ENCODE measurements at places on chromosomes 3 and 15.

GRCh38 chr3:188232656-188233055, 78.7 kb downstream of the LPP start:
- DNase-seq, result no peak

DNA sequence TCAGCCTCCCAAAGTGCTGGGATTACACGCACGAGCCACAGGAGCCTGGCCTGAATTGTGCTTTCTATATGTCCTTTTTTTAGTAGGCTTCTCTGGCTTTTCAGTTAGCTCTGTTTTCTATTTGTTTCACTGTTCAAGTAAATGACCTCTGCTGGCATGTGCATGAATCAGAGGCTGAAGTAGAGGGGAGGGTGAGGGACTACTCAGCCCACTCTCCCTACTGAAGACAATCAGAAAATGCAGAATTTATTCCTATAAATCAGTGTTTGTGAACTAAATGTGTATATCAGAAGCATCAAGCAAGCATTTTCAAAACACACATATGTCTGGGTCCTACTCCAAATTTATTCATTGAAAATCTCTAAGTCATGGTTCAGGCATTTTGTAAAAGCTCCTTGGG, 45.0 kb downstream of the ZMAT3 start:
- no peak for DNase-seq

- DNase-seq, result no peak
Measured at GRCh38 chr15:82870727-82871320, 61.4 kb downstream of the WHAMM start.

DNA sequence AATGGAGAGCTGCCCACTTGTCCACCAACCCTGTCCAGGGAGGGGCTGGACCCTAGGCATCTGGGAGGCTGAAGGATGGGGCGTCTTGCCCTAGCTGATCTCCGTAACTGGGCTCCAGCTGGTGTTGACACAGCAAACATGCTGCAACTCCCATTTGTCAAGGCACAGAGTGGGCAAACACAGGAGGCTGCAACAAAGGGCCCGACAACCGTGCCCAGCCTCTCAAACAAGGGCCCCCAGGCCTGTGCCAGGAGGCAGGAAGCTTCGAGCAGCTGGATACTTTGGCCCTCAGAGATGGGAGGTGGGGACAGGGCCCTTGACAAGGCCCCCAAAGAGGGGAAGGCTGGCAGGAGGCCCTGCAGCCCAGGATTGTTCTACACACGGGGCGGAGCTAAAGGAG, 64.2 kb upstream of the TMEM115 start:
- no peak for DNase-seq

All from stimulated activated CD8-positive, alpha-beta memory T cell treated with anti-CD3 and anti-CD28 coated beads, Interleukin-15, amount 100 ng/mL, for 4 hours (primary cell).